ENCODE measurements at places on chromosomes 2 and 18.

GRCh38 chr18:13328213-13328612, 109.7 kb downstream of the LDLRAD4 start:
- DNase-seq = no peak

GRCh38 chr2:239160226-239161143, 240.3 kb downstream of the HDAC4 start:
- no peak for DNase-seq

DNA sequence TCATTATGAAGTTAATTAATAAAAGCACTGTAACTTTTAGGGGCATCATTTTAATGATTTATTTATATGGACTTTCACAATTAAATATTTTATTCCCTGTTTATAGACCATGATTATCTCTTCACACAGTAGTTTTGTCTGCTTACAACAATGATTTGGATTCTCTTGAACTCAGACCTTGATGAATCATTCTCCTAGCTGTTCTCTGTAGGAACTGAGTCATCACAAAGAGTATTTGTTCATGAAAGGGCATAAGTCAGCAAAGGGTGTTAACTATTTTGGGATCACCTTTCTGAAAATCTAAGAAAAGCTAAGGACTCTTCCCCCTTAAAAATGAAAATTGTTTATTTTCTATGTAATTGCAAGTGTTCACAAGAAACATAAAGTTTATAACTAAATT, 461.1 kb upstream of the UBE2E3 start:
- no peak for DNase-seq

- no peak for DNase-seq
These were observed 52.5 kb downstream of the LRPPRC start for GRCh38 chr2:43943323-43943722.

- peak; percentile 30 for DNase-seq
These were observed 61.2 kb upstream of the CUL3 start for GRCh38 chr2:224646242-224646846.

DNA sequence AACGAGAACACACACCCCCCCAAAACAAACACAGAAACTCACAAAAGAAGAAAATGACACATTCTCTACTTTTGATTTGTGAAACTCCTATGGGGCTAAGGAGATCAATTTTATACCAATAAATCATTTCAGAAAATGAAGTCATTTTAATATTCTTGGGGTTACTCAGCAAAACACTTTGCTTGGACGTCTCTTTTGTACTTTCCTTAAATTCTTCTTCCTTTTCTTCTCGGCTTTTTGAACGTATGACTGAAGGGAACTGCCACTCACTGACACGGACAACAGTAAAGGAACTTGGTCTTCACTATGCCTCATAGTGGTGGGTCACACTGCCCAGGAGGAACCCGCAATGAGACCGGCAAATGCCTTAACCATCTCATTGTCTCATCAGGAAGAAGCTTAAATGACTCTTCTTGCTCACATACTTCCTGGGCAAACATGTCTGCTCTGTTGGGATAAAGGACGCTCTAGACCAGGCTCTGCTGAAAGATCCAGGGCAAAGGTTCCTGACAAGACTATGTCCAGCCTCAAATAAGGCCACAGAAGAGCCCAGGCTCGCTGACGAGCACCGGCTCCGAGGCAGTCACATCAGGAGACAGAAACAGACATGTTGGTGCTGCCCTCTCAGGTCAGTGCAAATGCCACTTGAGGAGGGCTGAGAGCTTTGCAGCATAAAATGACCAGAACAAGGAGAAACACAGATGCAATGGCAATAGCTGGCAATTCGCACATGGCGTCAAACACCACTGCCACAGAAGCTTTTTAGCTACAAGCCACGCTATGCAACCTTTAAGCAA, 205.5 kb downstream of the TGIF1 start:
- DNase-seq = no peak

- peak; percentile 14 for DNase-seq
These were observed 54.4 kb downstream of the EPHA4 start for GRCh38 chr2:221517696-221518151.

DNA sequence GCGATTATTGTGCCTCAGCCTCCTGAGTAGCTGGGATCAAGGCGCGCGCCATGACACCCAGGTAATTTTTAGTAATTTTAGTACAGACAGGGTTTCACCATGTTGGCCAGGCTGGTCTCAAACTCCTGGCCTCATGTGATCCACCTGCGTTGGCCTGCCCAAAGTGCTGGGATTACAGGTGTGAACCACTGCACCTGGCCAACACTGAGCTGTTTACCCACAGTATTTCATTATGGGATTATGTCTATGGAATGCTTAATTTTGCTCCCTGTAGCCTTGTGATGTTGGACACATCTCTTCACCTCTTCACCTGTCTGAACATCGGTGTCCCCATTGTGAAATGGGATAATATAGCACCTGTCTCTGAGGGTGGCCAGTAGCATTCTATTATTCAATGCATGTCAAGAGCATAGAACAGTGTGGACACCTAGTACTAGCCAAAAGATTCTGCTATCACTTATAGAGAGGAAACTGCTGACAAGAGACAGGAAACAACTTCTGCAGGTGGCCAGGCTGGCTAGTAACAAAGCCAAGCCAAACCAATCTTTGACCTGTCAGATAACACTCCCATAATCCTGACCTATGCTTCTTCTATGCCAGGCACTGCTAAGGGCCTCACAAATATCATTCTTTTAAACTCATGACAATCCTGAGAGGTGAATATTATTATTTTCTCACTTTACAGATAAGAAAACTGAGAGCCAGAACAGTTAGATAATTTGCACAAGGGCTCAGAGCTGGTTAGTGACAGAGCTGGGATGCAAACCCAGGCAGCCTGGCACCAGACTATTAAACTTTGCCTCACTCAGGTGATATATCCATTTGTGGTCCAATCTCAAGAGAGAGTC, 29.4 kb upstream of the REEP1 start:
- no peak for DNase-seq

- no peak for DNase-seq
These were observed 28.2 kb downstream of the BIN1 start for GRCh38 chr2:127078666-127079270.

DNA sequence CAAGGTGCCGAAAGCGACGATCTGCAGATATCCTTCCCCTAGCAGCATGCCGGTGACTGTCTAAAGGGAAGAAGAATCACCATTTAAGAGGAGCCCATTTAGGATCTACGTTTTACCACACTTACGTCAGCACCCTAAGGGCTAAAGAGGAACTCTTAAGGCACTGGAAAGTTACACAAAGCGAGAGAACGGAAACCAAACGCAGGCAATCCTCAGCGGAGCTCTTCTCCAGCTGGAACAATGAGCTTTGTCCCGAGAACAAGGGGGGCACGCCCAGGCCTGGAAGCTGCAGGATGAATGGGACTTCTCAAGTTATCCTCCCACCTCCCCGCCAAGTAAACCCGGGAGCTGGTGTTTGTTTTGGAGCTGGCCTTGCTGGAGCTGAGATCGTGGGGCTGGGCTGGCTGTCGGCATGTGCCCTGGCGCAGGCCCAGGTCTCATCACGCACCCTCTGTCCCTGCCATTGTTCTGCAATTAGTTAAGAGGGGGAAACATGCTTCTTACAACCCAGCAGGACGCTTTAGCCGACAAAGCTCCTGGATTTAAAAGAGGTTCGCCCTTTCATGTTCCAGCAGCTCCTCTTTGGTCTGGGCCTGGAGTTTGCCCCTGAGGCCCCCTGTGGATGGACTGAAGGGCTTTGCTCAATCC, 36.4 kb downstream of the PXDN start:
- DNase-seq = no peak

- no peak for DNase-seq
These were observed 80.6 kb downstream of the HS6ST1 start for GRCh38 chr2:128237911-128238697.

Measured in DND-41 (cell line).